ENCODE measurements at places on chromosomes 3 and 15.

DNA sequence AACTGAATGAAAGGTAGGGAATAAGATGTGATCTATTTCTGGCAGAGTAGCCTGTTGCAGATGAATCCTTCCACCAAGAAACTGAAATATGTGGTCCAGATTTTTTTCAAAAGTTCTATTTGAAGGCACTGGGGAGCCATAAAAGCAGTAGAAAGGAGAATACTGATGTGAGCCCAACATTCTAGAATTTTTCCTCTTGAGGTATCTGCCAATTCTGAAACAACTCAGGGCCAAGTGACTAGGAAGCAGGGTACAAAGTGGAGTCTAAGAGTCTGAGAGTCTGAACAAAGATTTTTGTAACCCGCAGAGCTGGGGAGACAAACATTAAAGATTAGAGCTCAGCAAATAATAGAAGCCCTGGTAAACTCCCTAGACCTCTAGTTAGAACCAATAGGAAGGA, 58.3 kb upstream of the SLCO3A1 start:
- DNase-seq = no peak

GRCh38 chr3:98564282-98565005, 29.0 kb downstream of the CPOX start:
- no peak for DNase-seq

DNA sequence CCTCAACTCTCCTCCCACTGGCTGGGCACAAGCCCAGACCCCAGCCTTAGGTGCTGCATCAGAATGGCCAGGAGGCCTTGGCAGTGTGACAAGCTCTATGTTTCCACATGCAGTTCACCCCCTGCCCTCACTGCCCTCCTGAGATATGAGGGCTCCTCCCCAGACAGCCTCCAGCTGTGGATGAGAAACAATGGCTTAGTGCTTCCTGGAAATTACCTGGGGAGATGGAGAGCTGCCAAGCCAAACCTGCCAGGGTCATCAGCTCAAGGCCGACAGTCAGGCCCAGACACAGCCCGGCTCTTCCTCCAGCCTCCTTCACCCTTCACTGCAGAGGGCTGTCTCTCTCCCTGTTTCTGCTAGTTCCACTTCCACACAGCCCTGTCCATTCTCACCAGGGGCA, 76.3 kb downstream of the MYLK start:
- no peak for DNase-seq

DNA sequence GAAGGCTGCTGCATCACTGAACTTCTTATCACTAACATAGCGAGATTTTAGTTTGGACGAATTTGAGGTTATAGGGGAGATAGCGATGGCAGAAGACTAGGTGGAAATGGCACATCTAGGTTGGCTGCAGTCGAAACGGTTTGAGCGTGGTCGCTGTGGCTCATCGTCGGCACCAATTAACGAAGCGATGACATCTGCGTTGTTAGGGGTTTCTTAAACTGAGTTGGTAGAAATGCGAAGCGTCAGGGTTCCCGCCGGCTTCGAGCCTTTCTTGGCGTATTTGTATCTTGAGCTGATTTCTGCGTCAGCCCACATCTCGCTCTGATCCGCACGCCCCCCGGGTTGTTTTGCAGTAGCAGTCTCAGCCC, 319 bp downstream of the LNP1 start:
- peak; percentile 27 for DNase-seq

DNA sequence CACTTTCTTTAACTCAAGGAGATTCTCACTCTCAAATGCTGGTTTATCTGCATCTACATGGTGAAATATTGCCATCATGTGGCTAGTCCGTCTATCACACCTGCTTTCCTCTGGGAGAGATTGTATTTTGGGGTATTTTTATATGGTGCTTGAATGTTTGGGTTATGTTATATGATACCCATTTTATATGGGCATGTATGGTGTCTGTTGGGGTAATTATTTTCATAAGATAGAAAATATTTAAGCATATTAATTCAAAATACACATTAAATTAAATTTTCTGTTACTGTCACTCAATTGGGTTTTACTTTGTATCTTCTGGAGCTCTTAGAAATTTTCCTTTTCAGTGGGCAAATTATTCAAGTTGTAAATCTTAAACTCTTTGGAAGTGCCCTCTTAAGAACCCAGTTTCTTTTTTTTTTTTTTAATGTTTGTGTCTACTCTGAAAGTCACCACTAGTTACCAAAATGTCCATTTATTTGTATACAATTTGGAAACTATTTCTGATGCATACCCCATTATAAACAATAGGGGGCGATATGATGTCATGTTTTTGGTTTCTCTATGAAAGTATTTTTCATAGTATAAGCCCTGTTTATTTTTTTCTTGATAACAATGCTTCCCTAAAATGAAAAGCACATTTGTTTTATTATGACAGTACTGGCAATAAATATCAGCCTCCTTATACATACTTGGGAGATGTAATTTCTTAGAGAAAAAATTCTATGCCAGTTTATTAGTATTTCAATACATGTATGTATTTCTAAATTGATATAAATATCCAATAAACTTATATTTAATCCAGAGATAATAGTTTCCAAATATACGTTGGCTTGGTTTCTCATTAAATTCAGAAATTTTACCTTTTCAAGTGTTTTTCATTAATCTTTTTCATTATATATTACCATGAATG, 36.1 kb upstream of the PLSCR5 start:
- no peak for DNase-seq

- DNase-seq = no peak
Observed at GRCh38 chr3:101212730-101213129, 107.6 kb downstream of the IMPG2 start.

DNA sequence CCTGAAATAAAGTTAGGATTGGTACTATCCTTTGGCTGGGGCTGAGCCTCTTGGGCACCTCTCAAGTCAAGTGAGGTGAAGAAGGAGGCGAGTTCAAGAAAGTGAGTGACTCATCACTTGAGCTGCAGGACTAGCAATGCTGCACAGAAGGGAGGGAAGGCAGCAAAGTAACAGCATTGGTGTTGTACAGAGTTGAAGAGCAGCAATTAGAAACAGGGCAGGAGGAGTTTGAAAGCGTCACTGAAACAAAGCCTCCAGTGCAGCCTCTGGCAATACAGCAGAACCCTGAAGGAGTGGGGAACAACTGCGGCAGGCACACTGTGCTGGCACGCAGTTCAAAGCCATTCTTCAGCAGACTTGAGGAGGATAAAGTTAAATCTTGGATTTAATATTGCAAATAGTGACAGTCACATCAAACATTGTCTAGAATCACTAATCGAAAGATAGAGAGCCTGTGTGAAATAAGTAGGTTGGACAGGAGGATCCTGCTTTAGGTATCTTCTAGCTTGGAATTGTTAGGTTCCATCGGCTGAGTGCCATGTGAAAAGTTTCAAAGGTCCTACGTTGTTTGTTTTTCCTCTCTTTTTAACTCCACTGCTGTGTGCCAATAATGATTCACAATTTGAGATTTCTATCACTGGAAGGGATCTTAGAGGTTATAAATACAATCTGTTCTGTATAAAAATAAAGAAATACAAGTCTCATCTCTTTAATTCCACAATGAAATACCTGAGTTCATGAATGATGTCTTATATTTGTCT, 479.8 kb downstream of the NAALADL2 start:
- DNase-seq = no peak

DNA sequence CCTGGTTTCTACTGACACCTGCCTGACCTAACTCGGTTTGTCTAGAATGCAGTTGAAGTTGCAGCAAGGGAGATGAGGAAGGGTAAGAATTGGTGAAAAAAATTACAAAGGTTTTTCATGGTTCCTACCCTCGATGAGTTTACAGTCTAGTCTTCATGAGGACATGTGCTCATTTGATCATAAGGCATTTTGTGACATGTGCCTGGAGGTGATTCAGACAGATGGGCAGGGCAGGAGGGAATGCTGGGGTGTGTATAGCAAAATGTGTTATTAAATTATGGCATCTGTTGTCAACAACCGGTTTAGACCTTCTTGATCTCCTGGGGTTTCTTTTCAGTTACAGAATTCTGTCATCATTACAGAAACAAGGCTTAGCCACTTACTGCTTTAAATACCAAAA, 101.2 kb downstream of the CACNA1D start:
- DNase-seq = no peak

- DNase-seq = no peak
Observed at GRCh38 chr3:179794355-179794754, 141.5 kb downstream of the USP13 start.

GRCh38 chr15:48777645-48778330, 33.1 kb downstream of the CEP152 start:
- no peak for DNase-seq

GRCh38 chr15:83720468-83720867, 66.5 kb downstream of the ADAMTSL3 start:
- no peak for DNase-seq

DNA sequence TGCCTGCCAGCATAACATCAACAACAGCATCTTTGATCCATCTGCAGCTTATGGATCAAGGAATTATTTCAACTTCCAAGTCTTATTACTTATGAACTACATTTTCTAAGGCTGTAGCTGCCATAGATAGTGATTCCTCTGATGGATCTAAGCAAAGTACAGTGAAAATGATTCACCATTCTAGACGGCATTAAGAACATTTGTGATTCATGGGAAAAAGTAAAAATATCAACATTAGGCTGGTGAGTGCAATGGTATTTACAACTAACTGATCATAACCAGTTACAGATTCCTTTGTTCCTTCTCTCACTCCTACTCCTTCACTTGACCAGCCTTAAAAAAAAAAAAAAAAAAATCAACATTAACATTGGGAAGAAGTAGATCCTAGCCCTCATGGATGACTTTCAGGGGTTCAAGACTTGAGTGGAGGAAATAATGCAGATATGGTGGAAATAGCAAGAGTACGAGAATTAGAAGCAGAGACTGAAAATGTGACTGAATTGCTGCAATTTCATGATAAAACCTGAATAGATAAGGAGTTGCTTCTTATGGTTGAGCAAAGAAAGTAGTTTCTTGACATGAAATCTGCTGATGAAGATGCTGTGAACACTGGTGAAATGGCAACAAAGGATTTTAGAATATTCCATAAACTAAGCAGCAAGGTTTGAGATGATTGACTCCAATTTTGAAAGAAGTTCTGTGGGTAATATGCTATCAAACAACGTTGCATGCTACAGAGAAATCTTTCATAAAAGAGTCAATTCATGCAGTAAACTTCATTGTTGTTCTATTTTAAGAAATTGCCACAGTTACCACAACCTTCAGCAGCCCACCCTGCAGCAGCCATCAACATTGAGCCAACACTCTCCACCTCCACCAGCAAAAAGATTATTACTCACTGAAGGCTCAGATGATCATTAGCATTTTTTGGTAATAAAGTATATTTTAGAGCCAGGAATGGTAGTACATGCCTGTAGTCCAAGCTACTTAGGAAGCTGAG, 22.8 kb downstream of the SLC12A6 start:
- no peak for DNase-seq

DNA sequence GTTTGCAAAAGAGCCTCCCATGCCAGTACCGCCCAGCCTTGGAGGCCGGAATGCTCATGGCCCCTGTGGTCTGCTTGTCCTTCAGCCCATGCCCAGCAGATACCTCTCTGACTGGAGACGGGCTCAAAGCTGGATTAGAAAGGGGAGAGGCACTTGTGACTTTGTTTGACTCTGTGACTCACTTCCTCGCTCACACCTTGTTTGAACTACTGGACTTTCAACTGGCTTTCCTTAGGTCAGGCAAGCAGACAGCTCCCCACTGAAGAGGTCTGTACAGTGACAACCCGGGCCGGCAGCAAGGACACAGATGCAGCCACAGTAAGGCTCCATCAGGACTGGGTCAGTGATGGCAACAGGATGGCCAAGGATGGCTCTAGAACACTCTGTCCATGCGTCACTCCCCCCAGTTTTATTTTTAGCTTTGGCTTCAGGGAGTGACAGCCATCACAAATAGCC, 98.6 kb upstream of the ABHD17C start:
- DNase-seq = no peak

- DNase-seq = no peak
Observed at GRCh38 chr3:2883283-2883682, 226.9 kb downstream of the IL5RA start.

DNA sequence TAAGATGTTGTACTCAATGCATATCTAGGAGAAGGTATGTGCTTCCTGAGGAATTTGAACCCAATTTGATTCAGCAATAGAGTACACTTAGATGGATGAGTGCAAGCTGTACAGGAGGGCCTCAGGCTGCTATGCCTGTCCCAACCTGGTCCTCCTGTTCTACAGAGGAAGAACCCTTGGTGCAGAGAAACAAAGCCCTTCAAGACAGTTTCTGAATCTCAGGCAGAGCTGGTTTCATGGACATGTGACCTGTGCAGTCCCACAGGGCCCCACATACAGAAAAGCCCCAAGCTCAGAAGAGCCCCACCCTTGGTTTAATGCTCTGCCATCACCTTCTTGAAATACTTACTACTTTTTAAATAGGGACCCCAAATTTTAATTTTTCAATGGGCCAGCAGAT, 15.3 kb downstream of the FOXP1 start:
- DNase-seq = no peak

GRCh38 chr15:99582508-99582960, 16.8 kb downstream of the MEF2A start:
- no peak for DNase-seq

- DNase-seq = no peak
Observed at GRCh38 chr3:111621535-111621934, 26.4 kb upstream of the ZBED2 start.

GRCh38 chr3:23183731-23184130, 19.4 kb upstream of the UBE2E2 start:
- DNase-seq = no peak

GRCh38 chr15:93816815-93817214, 414.5 kb upstream of the MCTP2 start:
- no peak for DNase-seq

- DNase-seq = no peak
Observed at GRCh38 chr15:43792761-43793476, 799 bp downstream of the SERF2 start.

DNA sequence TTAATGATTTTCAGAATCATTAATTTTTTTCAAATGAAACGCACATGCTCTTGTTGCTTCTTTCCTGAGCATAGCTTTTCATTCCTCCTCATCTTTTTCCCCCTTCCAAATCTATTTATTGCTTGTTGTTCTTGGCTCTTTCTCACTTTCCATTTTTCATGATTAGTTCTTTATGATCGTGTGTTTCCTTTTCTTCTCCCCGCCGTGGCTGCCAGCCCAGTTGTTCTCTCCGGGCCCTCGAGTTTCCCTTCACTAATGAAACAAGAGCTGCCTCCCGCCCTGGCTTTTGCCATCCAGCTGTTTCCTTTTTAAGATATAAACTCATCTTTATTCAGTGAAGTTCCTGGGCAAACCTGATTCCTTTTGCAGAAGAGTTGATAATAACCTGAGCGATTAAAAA, 170.2 kb upstream of the NR2F2 start:
- DNase-seq = no peak

Data from activated T-helper 1 cell treated with anti-CD3 and anti-CD28 coated beads, Interleukin-2, amount 50 U/mL, for 16 hours (primary cell).